ENCODE measurements at places on chromosomes 7 and 10. TPM values are rescaled to one million over a fixed set of nuclear protein-coding genes. Genes with fewer than 3 reads are reported as not detected.
A peak's percentile ranks its signal among the peaks of the same experiment; 100 is the strongest.

DNA sequence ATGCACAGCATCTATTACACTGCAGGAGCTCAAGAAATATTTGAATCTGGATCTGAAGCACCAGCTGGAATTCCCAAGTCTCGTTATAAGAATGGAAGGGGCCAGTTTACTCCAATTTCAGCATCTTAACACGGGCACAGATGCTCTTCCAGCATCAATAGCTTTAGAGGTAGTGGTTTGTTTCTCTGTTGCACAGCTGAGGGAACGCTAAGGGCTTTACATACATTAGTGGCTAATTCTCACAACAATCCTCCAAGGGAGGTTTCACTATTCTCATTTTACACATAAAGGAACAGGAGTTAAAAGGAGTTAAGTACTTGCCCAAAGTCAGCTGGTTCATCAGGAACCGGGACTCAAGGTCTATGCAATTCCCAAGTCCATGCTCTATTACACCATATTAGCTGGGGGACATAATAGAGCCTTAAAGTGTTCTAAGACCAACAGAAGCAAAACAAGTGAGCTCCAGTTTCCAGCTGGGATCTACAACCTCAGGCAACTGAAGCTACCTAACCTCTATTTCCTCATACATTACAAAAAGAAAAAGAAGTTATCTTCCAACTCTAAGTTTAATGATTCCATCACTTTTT, 9.9 kb downstream of the XPNPEP1 start:
- DNase-seq, result no peak

GRCh38 chr7:144391823-144392255, 11.7 kb downstream of the NOBOX start:
- peak; percentile 61 for DNase-seq

DNA sequence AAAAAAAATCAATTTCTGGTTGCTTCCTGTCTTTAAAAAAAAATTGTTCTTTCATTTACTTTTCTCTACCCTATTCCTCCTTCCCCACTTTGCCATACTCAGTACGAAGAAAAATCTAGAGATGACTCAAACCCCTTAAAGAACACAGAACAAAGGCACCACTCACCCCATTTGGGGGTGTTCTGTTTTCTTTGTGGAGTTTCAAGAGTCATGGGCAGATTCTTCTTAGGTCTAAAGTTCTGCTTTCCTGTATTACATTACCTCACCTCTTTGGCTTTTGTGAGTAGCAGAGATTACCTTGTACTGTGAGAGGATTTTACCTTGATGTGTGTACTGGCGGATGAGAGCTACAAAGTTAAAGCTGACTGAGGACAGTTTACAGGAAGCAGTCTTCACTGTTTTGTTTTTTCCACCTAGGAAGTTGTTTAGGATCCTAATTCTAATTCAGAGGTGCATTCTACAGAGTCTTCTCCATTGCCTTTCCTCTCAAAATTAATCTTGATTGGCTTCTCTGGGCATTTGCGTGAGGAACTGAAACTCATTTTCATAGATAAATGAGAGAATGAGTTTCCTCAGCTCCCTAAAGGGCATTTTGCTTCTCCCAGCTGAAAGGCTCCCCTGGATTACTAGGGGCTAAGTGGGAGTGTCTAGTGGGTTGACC, 20.7 kb downstream of the AVL9 start:
- no peak for DNase-seq

- DNase-seq, result peak; percentile 22
These were observed 3.0 kb upstream of the BTBD16 start for GRCh38 chr10:122267849-122268737.

DNA sequence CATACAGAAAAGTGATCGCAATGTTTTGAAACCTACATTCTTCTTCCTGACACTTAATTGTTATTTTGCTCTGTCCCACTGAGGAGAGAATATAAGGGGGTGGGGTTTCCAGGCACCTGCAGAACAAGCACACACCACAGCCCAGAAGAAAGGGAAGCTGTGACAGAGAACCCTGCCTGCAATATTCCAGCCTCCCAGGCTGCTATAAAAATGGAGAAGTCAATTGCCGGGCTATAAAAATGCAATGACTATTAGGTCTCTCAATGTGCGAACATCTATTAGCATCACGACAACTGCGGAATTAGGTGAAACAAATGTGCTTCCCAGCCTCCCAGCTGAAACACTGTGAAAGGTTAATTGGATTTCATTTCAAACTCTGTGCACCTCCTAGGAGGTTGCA, 145.3 kb upstream of the FRMD4A start:
- no peak for DNase-seq

GRCh38 chr7:26609532-26609931, 254.9 kb downstream of the SKAP2 start:
- no peak for DNase-seq

GRCh38 chr10:7007600-7008190, 403.1 kb downstream of the SFMBT2 start:
- no peak for DNase-seq

BAG3 gene
- 8.8 TPM for total RNA-seq

GGCT gene
- total RNA-seq, result 127 TPM

PRKAR2B gene
- total RNA-seq, result 9.5 TPM
